T-helper 2 cell (primary cell): ENCODE measurements at places on chromosomes 13 and 19.

- no peak for DNase-seq
Measured at GRCh38 chr13:27971236-27971645, 2.1 kb upstream of the CDX2 start.

DNA sequence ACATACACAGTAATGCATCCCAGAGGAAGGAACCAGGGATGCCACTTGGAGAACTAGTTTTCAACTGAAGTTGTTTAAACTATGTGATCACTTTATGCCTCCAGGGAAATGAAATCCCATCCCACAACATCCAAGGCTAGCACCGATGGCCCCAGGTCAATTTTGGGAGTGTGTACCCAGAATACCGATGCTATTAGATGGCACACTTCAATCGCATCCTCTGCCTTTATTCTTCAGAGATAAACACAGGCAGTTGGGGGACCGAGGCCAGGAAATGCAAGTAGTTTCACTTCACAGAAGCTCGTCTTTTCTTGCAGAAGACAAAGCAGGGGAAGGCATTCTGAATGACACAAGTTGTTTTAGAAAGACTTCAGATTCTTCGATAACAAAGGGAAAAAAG lies 13.8 kb downstream of the STK24 start:
- peak; percentile 25 for DNase-seq

- DNase-seq: no peak
Measured at GRCh38 chr13:84132491-84132890, 250.2 kb upstream of the SLITRK1 start.

GRCh38 chr19:18489627-18490184 lies 32.2 kb downstream of the ELL start:
- DNase-seq: no peak

GRCh38 chr13:72029981-72030380 lies 163.0 kb upstream of the DACH1 start:
- no peak for DNase-seq

- DNase-seq: no peak
Measured at GRCh38 chr19:18147396-18147795, 5.6 kb upstream of the PIK3R2 start.

DNA sequence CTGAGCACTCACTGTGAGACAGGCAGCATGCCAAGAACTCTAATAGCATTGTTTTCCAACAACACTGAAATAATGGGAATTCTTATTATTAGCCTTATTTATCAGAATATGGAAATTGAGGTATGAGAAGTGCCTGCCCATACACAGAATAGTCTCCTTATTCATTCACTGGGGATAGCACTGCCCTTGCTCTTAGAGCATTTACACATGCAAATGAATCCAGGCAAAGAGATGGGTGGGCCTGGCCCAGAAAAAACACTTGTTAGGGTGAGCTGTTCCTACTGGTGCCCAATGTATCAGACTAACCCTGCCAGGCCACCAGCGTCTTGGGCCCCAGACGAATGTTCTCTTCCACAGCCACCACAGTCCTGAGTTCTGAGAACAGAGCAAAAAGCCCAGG lies 112.9 kb downstream of the TUBA3C start:
- DNase-seq: no peak

- no peak for DNase-seq
Measured at GRCh38 chr13:27979001-27979643, 9.4 kb downstream of the URAD start.

GRCh38 chr19:55241143-55241934 lies 12.8 kb upstream of the TMEM86B start:
- no peak for DNase-seq

DNA sequence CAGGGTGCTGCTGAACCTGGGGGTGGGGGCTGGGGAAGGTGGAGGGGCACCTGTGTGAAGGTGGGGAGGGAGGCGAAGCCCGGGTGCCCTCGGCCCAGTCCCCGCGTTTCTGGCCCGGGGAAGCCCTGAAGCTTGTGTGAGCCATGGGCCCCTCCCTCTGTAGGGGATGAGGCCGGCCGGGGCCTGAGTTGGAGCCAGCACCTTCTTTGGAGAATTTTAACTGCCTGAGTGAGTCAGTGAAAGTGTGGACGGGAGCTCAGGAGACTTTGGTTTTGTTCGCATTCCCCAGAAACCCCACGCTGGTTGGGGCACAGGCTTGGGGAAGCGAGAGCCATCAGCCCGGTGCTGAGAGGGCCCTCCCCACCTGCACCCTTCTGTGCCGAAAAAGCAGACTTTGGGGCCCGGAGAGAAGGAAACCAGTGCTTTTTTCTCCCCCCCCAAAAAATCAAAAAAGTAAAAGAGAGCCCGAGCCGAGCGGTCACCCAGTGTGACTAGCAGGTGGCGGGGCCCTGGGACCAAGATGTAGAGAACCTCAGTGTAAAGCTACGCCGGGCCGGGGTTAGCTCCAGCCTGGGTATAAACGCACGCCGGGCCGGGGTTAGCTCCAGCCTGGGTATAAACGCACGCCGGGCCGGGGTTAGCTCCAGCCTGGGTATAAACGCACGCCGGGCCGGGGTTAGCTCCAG lies 45.1 kb downstream of the TMEM255B start:
- DNase-seq: no peak

- DNase-seq: no peak
Measured at GRCh38 chr13:78594456-78594975, 8.8 kb downstream of the POU4F1 start.

- no peak for DNase-seq
Measured at GRCh38 chr13:31739226-31739625, at the start of gene RXFP2. Gene RXFP2, plus strand, starts transcription at chr13:31739526. Its CDS starts 87 bp downstream, at chr13:31739613.

- DNase-seq: no peak
Measured at GRCh38 chr13:20869540-20869939, 33.0 kb downstream of the XPO4 start.

GRCh38 chr13:96779691-96780090 lies 214.6 kb downstream of the OXGR1 start:
- DNase-seq: no peak

DNA sequence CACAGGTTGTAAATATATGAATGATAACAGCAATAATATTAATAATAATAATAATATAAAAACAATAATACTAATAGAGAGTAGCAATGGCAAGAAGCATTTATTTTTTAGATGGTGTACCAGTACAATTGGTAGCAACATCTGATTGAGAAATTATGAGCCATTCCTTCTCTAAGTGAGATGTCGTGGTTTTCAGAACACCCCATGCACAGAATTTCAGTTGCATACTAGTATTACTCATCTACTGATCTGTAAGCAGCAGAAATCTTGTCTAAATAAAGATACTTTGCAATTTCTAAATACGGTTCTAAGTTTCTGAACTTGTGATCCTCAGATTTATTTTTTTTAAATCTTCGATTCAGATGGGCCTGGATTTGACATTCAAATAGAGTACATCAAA lies 788.0 kb upstream of the ATXN8OS start:
- no peak for DNase-seq

- no peak for DNase-seq
Measured at GRCh38 chr19:33684538-33685232, 62.9 kb downstream of the CHST8 start.

DNA sequence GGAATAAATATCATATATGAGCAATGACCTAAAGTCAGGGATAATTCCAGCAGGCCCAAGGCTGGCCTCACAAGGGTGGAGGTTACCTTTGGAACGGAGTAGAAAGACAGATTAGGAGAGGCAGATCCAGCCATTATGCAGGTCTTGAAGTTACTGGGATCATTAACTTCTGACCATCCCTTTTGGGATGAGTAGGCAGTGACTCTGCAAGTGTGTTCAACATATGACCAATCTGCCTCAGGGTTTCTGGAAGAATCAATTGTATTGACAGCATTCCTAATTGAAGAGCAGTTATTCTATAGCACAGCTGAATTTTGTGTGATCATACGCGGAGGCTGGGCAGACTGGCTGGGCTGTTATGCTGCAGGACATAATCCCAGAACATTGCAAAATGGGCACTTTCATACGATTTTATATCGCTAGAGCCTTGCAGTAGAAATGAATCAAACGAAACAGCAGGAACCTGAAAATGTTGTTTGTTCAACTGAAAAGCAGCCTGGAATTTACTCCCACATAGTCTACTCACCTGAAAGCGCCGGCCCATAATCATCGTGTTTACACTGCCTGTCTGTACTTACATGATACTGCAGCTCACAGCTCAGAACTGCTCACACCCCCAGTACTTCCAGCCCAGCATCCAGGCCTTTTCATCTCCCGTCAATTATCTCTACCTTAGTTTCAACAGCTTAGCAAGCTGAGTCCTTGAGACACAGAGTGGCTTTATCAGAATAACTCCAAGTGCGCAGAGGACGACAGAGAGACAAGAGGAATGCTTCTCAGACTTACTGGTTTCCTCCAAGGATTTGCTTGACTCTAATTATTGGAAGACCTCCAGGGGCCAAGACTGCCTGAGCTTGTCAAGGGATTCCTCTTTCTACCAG lies 556.1 kb downstream of the EFNB2 start:
- no peak for DNase-seq

GRCh38 chr19:29483944-29484581 lies 41.7 kb upstream of the VSTM2B start:
- DNase-seq: no peak

GRCh38 chr19:34904664-34905527 lies 21.8 kb upstream of the ZNF30 start:
- no peak for DNase-seq

GRCh38 chr13:49810567-49811526 lies 18.4 kb upstream of the KPNA3 start:
- DNase-seq: no peak

DNA sequence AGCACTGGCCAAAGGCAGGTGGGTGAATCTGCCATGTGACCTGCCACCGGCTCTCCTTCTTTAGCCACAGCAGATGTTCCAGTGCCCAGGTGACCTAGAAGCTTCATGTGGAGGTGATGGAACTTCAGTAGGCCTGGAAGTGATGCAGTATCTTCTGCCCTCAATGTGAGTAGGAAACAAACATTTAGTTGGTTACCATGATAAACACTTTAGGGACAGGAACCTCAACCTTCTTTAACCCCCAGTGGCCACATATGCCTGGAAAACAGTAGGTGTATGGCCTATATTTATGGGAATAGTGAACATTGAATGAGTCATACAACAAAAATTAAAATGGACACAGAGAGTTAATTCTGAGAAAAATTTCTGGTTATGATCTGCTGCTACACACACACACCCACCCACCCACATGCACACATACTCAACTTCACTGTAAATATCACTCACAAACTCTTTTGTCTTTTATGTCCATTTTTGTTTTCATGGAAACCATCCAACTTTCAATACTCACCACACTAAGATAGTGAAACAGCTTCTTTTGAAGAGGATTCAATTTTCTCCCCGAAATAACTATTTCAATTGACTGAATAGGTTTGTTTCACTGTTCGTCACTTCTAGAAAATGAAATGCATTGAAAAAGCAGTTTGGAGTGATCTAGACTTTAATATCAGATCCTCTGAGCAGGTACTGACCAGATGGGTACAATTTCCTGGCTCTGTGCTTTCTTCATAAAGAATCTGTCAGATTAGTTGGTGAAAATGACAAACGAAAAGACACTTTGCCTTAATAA lies 97.3 kb downstream of the STARD13 start:
- no peak for DNase-seq

- DNase-seq: no peak
Measured at GRCh38 chr13:105642511-105642958, 892.9 kb downstream of the EFNB2 start.

DNA sequence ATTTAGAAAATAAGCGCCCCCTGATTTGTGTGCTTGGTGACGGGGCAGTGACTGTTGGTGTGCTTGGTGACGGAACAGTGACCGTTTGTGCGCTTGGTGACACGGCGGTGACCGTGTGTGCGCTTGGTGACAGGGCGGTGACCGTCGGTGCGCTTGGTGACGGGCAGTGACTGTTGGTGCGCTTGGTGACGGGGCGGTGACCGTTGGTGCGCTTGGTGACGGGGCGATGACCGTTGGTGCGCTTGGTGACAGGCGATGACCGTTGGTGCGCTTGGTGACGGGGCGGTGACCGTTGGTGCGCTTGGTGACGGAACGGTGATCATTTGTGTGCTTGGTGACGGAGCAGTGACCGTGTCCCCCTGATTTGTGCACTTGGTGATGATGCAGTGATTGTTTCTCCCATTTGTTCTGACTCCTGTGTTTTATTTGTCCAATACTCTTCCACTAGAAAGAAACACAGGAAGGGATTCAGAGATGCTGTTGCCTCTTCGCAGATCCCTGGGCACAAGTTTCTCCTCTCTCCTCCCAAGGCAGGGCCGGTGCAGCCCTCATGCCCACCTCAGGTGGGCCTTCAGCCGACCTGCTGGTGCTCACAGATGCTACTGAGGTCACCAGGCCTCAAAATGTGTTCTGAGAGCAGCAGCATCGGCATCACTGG lies 128.3 kb downstream of the ATP11A start:
- DNase-seq: no peak

DNA sequence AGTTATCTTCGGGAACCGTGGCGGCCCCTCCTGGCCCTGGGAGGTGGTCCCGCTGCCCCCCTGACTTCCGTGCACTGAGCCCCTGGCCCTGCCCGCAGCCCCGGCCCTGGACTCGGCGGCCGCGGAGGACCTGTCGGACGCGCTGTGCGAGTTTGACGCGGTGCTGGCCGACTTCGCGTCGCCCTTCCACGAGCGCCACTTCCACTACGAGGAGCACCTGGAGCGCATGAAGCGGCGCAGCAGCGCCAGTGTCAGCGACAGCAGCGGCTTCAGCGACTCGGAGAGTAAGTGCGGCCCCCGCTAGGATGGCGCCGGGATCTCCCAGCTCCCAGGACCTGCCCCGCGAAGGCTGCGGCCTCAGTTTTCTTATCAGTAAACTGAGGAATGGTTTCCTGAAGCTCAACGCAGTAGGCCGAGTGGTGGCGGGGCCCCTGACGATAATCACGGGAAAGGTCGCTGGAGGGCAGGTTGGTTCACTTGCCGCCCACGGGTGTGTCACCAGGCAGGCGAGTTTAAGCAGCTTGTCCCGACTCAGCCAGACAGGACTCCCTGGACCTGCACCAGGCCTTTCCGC lies 924 bp downstream of the RGCC start:
- peak; percentile 30 for DNase-seq

DNA sequence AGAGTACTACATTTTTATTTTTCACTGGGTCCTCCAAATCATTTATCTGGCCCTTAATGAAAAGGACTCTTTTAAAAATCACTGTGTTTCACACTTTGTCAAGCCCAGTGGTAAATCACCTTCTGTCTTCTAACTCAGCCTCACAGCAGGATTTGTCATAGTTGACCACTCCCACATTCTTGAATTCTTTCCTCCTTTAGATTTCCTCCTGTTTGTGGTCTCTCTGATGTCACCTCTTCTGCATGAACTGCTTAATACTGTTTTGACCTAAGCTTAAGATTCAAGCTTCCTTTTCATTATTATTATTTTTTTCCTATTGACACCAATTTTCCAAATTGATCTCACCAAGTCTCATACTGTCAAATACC lies 899.8 kb upstream of the MIR17HG start:
- no peak for DNase-seq

DNA sequence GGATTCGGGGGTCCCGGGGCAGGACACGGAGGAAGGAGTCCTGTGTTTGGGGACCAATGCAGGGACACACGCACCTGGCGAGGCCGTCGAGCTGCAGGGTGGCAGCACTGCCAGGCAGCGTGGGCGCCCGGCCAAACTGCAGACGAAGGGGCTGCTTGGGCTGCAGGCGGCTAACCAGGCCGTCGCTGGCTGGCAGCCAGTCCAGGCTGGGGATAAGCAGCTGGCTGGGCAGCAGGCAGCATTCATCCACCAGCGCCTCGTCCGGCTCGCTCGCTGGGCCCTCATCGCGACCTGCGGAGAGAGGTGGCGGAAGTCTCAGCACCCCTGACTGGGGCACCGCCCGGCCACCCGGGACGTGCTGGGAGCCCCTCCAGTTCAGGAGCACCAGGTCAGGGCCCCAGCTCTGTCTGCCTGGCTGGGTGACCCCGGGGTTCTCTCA lies 11.5 kb downstream of the CFD start:
- no peak for DNase-seq
